ENCODE measurements at places on chromosomes 7 and 10.
A peak's percentile ranks its signal among the peaks of the same experiment; 100 is the strongest.

- DNase-seq, result no peak
These were observed 89.6 kb downstream of the PRKAG2 start for GRCh38 chr7:151787348-151787747.

- no peak for DNase-seq
These were observed 20.3 kb upstream of the TIAL1 start for GRCh38 chr10:119616882-119617570.

DNA sequence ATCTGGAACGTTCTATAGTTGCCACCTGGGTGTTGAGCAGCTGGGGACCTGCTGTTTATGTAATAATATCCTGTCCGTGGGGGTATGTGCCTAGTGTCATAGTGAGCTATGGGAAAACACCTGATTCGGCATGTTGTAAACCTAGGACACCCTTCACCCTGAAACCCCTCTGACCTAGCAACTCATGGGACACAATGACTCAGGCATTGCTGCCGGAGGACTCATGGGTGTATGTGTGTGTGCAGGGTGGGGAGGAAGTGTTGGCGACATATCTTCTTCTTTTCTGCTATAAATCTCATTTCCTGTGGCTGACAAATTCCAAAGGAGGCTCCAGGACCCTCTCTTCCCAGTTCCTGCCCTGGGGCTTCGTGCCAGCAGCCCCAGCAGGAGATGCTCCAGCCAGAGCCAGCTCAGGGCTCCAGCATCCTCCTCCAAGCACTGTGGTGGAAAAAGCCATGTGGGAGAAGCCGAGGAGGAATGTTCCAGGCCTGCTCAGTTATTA is 77.0 kb upstream of the PODXL start:
- peak; percentile 51 for DNase-seq

- no peak for DNase-seq
These were observed 151.8 kb upstream of the RHEB start for GRCh38 chr7:151671514-151671913.

GRCh38 chr7:131778601-131779000 is 222.2 kb upstream of the PODXL start:
- DNase-seq, result no peak

- DNase-seq, result no peak
These were observed 164.7 kb downstream of the ZMYND11 start for GRCh38 chr10:299969-300368.

GRCh38 chr7:100914879-100915447 is 19.3 kb upstream of the ACHE start:
- DNase-seq, result no peak

Measured in brain microvascular endothelial cell (primary cell).